ENCODE measurements at places on chromosomes 6 and 20. TPM values are rescaled to one million over a fixed set of nuclear protein-coding genes. Genes with fewer than 3 reads are reported as not detected.

GNAS-AS1 gene
- not detected for polyA plus RNA-seq

TFAP2D gene
- not detected for polyA plus RNA-seq

DEK gene
- 13.7 TPM for polyA plus RNA-seq

KIAA1755 gene
- polyA plus RNA-seq = 1.2 TPM

CD24 gene
- polyA plus RNA-seq = 2.5 TPM

PRDM13 gene
- not detected for polyA plus RNA-seq

SAMD10 gene
- polyA plus RNA-seq = 0.73 TPM

Data from Purkinje cell (primary cell).